ENCODE measurements at places on chromosomes 13 and 19. TPM values are rescaled to one million over a fixed set of nuclear protein-coding genes. Genes with fewer than 3 reads are reported as not detected.

Gene PEG3
- 0.16 TPM for total RNA-seq

Gene C2CD4C
- under 0.01 TPM for total RNA-seq

Gene REEP6
- total RNA-seq: 2.9 TPM

Gene ZNF154
- 2.8 TPM for total RNA-seq

Gene WASF3
- total RNA-seq: 11.2 TPM

Gene CABP5
- not detected for total RNA-seq
